Glomerular endothelial cell (primary cell): ENCODE measurements at places on chromosomes 4 and X. TPM values are rescaled to one million over a fixed set of nuclear protein-coding genes. Genes with fewer than 3 reads are reported as not detected.

- no peak for DNase-seq
These were observed 338.9 kb downstream of the DHX15 start for GRCh38 chr4:24245491-24245820.

DNA sequence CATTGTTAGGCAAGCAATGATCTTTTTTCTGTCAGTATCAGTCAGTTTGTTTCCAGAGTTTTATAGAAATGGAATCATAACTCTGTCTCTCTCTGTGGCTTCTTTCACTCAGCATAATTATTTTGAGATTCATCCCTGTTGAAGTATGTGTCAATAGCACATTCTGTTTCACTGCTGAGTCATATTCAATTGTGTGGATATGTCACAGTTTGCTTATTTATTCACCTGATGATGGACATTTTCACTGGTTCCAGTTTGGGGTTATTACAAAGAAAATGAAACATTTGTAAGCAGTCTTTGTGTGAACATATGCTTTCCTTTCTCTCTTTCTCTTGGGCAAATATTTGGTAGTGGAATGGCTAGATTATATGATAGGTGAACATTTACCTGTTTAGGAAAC is 10.2 kb upstream of the ZNF718 start:
- no peak for DNase-seq

GRCh38 chr4:75038376-75038775 is 105.5 kb downstream of the PARM1 start:
- no peak for DNase-seq

Gene MAGEE2
- total RNA-seq, result not detected in 2 replicates
